Fibroblast of upper back skin (primary cell): ENCODE measurements at places on chromosomes 7 and 10.

DNA sequence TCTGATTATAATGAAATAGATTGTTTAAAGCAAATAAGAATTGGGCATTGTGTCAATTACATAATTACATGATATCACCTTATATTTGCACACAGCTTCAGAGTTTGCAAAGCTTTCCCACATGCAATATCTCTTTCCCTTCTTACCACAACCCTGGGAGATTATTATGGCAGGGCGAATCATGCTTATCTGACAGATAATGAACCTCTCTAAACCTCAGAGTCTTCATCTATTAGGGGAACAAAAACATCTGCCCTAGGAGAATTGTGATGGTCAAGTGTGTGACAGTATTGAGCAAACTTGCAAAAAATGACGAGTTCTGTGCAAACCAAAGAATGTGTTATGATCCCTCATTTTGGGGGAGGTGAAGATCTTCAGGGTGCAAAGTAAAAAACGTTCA, 90.0 kb downstream of the MYOF start:
- DNase-seq = no peak

DNA sequence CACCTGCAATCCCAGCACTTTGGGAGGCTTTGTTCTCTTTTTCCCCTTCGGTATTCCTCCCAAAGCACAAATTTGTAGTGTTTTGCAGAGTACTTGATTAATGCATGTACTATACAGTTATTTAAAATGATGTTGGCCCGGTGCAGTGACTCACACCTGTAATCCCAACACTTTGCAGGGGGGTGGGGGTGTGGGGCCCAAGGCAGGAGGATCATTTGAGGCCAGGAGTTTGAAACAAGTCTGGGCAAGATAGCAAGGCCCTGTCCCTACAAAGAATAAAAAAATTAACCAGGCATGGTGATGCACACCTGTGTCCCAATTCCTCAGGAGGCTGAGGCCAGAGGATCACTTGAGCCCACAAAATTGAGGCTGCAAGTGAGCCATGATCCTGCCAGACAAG, 26.8 kb upstream of the FOXK1 start:
- no peak for DNase-seq

DNA sequence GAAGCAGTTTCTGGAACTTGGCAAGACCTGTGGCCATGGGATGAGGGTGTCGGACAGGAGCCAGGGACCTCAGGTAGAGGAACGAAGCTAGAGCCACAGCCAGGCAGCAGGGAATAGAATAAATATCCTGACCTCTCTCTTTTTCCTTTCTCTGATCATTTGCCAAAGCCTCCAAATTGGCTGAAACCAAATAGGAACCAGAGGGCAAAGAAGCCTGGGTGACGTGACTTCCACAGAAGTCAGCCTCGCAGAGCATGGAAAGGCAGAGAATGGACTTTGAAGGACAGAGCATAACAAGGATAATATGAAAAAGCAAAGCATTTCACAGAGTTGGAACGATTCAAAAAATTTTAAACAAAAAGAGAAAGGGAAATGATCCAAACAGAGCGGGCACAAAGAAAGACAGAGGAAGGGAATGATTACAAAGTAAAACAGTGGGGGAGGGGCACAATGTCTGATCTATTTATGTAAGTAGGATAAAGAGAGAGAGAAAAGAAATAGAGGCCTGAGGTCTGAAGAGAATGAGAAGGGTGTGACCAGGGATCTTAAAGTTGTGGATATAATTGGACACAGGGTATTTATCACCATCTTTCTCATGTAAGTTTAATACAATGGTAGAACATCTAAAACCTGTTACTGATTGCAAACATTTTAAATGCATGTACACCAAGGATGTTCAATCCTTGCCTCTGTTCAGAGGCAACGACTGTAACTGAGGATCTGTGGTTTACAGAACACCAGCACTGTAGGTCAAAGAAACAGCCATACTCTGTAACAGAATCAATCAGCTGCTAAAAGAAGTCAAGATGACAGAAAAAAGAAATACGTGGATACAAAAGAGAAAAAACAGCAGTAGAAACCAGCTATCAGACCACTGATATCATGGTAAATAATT, 4.5 kb upstream of the ZEB1 start:
- DNase-seq = no peak

DNA sequence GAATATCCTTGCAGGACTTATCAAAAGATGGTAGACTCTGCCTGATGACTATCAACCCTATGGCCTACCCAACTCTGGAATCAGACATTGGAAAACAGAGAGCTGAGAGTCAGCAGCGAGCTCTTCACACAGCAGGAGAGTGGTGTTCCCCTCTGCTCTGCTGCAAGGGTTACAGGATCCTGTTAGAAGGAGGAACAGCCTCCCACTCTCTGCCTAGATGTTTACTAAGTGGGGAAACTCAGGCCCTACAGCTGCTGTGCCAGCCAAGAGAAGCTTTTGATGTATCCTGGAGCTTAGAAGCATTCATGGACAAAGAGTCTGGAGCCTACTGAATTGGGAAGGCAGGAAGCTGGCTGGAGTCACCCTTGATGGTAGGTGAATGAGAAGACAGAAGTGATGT, 104.6 kb downstream of the ABLIM1 start:
- DNase-seq = no peak

- peak; percentile 27 for DNase-seq
Observed at GRCh38 chr10:7258948-7259523, 151.8 kb downstream of the SFMBT2 start.

- no peak for DNase-seq
Observed at GRCh38 chr10:82914655-82915136, 1039.7 kb downstream of the NRG3 start.

GRCh38 chr10:33136271-33136670, 178.2 kb upstream of the ITGB1 start:
- DNase-seq = peak; percentile 61

GRCh38 chr10:7188456-7189050, 222.3 kb downstream of the SFMBT2 start:
- DNase-seq = no peak

DNA sequence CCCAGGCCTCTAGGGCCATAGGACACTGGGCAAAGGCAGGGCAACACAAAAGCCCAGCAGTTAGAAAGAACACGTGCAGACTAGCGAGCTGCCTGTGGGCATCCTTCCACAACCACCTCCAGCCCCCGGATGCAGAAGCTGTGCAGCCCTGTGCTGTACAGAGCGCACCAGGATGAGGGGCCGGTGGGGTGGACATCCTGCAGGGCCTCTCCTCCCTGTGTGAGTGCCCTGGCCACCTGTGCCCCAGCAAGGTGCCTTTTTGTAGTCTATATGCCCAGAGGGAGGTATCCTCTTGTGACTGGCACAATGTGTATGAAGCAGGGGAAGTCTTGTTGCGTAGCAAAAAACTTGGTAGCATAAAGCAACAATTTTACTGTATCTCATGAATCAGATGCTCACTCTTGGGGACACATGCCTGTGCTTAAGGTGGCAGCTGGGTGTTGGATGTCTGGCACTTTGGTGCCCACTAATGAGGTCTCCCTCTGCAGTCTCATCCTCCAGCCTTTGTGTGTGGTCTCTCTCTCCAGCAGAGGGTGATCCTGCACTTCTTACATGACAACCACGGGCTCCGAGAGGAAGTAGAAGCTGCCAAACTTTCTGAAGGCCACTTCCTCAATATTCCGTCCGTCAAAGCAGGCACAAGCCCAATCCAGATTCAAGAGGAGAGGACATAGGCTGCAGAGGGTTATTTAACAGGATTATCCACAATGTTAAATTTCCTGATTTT, 8.7 kb downstream of the NCAPG2 start:
- DNase-seq = peak; percentile 83

- DNase-seq = peak; percentile 63
Observed at GRCh38 chr10:44046605-44047004, 338.3 kb downstream of the CXCL12 start.

- peak; percentile 51 for DNase-seq
Observed at GRCh38 chr10:5442065-5442989, 30.0 kb downstream of the NET1 start.

GRCh38 chr10:130066743-130067142, 43.9 kb downstream of the C10orf143 start:
- no peak for DNase-seq

DNA sequence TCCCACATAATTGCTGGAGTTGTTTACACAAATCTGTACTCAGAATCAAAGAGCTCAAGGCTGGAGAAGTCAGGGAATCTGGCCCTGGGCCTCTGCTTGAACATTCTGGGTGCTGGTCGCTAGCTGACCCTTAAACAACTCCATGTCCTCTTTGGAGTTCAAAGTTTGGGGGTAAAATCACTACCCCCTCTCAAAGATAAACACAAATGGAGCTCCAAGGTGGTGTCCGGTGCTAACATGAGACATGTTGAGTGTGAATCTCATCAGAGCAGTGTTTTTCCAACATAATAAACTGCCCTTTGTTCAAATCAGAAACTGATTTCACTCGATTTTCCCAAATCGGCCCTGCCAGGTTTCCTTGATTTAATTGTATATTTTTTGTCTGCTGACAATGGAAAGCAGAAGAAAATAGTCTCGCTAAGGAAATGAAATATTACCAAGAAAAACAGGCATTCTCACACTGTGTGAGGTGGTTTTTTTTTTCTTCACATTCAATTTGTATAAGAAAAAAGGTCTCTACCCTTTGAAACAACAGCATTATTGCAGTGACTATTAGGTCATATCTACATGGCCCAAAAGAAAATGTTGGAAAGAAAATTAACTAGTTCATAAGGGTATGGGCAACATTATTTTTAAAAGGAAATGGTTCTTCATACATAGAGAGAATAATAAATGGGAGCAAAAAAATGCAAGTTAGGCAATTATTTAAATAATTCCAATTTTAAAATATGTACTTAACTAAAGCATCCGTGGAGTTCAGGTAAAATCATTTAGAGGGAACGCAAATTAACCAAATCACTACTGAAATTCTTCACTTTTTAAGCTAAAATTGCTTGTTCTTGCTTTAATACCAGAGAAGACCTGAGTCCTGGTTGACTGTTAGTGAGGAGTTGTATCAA, 56.1 kb upstream of the CAPZA2 start:
- no peak for DNase-seq

DNA sequence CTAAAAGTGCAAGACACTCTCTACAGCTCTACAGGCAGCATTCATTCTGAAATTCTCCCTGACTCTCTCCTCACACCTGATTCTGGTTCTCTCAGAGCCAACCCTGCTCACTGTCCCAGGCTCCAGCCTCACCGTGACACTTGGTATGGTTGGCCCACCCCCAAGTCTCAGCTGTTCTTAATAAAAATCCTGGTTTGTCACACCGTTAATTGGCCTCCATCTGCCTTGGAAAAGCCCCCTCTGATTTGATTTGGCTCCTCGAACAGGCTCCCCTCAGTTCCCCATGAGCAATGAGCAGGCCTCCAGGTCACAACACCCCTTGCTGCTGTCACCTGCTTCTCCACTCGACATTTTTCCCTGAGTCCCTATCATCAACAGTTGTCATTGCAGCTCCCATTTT, 507.3 kb upstream of the AUTS2 start:
- DNase-seq = no peak

GRCh38 chr7:89023877-89024276, 228.3 kb upstream of the TEX47 start:
- peak; percentile 68 for DNase-seq

DNA sequence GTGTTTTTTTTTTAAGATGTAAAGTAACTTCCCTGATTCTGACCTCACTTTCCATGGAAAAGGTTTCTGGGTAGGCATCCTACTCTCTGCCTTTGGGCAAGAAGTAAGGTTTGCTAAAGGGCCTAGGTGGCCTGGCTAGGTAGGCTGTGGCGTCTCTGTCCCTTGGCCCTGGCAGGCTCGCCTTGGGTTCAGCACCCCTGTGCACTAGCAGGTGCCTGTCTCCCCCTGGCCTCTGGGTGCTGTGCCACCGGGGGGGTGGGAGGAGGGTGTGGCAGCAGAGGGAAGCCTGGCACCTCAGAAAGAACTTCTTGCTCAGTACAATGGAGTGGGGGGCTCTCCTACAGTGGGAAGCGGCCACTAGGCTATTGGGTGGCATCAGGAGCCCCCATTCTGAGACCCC, 14.0 kb downstream of the TECPR1 start:
- no peak for DNase-seq

DNA sequence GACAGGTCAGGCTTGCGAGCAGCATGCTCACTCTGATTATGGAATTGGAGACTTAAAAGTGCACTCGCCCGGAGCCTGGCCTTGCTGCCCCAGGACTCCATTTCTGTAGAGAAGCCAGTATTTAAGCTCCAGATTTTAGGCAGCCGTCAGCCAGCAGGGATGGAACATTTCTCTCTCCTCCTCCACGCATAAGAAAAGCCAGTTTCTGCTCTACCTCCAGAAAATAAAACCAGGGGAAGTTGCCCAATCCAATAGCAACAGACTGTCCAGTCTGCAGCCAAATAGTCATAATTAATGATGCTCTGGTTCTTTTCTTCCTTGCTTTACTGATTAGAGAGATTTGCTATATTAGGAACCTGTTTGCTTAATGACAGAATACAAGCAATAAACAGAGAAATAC, 203.2 kb downstream of the GFRA1 start:
- DNase-seq = no peak

- DNase-seq = peak; percentile 17
Observed at GRCh38 chr7:87047-87446, 105.3 kb upstream of the FAM20C start.

DNA sequence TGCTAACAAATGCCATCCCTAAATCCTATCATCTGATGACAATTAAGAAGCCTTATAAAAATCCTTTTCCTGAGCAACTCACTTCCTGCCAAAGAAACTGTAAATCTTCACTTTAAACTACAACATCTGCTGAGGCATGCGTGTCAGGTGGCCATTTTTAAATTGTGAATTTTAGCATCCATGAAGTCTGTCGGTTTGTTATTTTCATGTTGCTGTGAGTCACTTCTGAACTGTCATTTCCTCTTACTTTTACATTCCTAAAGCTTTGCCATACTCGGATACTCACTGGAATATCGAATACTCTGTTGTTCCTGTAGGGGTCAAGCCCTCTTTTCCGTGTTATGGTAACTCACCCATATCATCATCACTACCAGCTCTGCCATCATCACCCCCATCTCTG, 34.3 kb upstream of the TMEM26 start:
- DNase-seq = peak; percentile 83

GRCh38 chr7:20730611-20731010, 56.1 kb downstream of the SP8 start:
- DNase-seq = no peak

GRCh38 chr10:111835574-111835973, 348.0 kb downstream of the GPAM start:
- peak; percentile 97 for DNase-seq

DNA sequence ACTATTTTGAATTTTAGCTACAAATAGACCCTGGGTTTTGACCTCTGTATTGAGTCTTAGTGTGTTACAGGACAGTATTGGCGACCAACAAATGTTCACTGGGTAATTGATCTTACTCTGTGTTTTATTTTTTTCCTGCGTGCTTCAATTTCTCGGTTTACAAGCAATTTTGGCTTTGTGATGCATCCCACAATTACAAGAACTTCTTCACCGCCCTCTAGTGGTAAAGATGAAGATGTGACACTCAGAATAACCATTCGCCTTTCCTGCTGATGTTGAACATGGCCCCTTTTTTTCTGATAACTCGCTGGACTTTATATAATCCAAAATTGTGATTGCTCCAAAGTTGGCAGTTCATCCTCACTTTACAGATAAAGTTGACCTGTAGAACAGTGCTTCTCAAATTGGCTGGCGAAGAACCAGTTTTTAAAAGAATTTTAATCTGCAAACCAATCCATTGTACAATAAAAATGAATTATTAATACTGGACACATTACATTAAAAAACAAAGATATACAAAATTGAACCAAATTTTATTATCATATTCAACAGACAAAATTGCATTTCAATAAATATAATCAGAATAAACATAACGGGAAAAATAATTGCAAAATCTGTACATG, 20.2 kb upstream of the SMC3 start:
- peak; percentile 65 for DNase-seq
